ENCODE measurements at places on chromosomes 7 and 10. TPM values are rescaled to one million over a fixed set of nuclear protein-coding genes. Genes with fewer than 3 reads are reported as not detected.
A peak's percentile ranks its signal among the peaks of the same experiment; 100 is the strongest.

Gene BRAT1
- total RNA-seq = 18.8 TPM

DNA sequence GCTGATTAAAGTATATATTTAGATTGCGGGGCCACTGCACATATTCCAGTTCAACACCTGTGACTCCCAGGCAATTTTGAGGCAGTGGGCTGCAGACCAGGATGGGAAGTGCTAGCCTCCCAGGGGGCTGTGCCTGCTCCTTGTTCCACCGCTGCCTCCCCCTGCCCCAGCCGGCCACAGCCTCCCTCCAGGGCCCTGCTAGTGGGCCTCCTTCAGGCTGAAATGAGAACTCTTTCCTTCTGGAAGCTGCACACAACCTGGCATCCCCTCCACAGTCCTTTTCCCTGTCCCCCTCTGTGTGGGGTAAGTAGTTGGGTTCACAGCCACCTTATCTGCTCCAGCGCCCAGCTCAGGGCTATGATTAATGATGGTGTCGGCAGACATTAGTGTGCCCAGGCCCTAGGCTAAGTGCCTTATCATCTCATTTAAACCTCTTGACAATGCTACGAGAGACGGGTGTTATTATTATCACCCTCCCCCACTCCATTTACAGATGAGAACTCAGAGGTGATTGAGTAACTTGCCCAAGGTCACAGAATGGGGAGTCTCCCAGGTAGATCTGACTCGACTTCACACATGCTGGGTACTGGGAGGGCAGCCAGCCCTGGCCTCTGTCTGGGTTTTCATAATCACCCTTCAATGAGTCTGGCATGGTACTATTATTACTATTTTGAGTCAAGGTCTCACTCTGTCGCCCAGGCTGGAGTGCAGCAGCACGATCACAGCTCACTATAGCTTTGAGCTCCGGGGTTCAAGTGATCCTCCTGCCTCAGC, 10.8 kb upstream of the SFRP5 start:
- DNase-seq = no peak

DNA sequence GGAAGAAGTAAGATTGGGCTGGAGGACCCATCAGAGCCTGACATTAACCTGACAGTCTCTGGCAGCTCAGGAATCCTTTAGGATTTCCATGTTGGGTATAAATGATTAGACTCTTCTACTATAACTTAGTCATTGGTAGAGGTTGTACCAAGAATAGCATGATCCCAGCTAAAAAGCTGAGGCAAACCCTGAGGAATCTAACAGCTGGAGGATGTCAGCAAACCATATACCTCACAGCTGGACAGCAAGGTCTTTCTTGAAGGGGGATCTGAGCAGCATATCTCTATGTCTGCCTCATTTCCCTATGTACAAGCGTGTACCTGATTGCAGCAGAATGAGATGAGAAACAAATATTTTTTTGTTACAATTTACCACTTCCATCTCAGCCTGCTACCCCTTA, 103.2 kb downstream of the NPSR1 start:
- no peak for DNase-seq

Gene PRRT4
- not detected for total RNA-seq

GRCh38 chr10:89273680-89274079, 22.1 kb upstream of the LIPA start:
- DNase-seq = no peak

GRCh38 chr10:62079885-62080559, 178.5 kb downstream of the ARID5B start:
- DNase-seq = no peak

- peak; percentile 78 for DNase-seq
Observed at GRCh38 chr7:30920021-30920583, 8.4 kb downstream of the AQP1 start.

DNA sequence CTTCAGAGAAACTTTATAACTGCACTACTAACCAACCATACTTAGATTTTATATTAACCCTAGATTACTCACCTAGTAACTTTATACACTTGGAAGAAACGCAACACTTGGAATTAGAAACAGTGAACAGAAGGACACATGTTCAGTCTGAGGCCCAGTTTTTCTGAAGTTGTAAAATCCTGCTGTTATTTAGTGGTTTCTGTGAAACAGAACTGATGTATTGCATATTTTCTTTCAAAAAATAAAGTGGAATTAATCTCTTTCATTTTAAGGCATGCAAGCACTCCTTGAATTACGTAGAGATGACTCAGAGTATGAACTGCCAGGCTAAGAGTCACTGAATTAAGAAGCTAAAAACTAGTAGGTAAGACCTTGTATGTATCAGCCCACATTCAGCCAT, 215.8 kb downstream of the SKAP2 start:
- peak; percentile 75 for DNase-seq
